ENCODE measurements at places on chromosomes 5 and 9.

DNA sequence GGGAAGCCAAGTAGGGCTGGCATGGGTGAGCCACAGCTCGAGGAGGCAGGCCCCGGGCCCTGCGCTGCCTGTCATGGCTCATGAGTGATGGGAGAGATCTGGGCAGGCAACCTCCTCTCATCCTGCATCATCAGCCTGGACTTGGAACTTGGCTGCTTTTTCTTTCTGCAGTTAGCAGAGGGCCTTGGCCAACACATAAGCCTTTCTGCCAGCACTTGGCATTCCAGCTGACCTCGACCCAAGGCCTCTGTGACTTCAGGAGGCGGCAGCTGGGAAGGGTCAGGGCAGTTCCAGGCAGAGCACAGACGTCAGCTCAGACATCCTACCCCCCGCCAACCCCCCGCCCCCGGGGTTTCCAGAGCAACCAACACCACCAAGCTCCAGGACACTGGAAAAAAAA, 7.6 kb downstream of the S1PR3 start:
- H3K27me3 ChIP-seq: no peaks in the 10 kb centered on the region
- H3K4me3 ChIP-seq: no peak overlapping the region
- peaks cover 8% of the 10 kb centered on the region for H3K4me1 ChIP-seq
- no peak overlapping the region for H3K27ac ChIP-seq
- H3K36me3 ChIP-seq: no peaks in the 10 kb centered on the region

DNA sequence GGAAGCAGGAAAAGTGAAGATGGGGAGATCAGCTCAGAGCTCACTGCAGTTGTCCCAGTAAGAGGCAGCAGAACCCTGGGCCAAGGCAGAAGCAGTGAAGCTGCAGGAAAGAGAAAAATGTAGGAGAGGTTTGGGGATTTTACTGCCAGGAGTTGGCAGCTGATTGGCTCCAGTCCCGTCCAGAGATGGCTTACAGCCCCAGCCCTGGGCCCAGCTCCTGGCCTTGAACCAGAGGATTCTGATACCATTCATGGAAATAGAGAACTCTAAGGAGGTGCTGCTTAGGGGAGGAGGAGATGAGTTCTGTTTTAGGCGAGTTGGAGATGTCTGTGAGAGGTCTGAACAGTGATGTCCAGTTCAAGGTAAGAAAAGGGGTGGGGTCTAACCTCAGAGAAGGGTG, 4.6 kb downstream of the MORN5 start:
- no peaks in the 10 kb centered on the region for H3K4me1 ChIP-seq
- peaks cover 32% of the 10 kb centered on the region for H3K27me3 ChIP-seq
- no peak for DNase-seq
- no peaks in the 10 kb centered on the region for H3K36me3 ChIP-seq
- no peak overlapping the region for H3K27ac ChIP-seq
- no peak overlapping the region for H3K4me3 ChIP-seq

GRCh38 chr9:99911600-99911999, 5.1 kb downstream of the STX17 start:
- no peak overlapping the region for H3K27ac ChIP-seq
- H3K4me3 ChIP-seq: no peak overlapping the region
- H3K4me1 ChIP-seq: peaks cover 10% of the 10 kb centered on the region
- no peak for DNase-seq

- H3K27me3 ChIP-seq: no peaks in the 10 kb centered on the region
- H3K36me3 ChIP-seq: no peaks in the 10 kb centered on the region
- no peak for DNase-seq
- H3K4me1 ChIP-seq: peaks cover 10% of the 10 kb centered on the region
Observed at GRCh38 chr9:127147251-127147650, 24.8 kb upstream of the ANGPTL2 start.

DNA sequence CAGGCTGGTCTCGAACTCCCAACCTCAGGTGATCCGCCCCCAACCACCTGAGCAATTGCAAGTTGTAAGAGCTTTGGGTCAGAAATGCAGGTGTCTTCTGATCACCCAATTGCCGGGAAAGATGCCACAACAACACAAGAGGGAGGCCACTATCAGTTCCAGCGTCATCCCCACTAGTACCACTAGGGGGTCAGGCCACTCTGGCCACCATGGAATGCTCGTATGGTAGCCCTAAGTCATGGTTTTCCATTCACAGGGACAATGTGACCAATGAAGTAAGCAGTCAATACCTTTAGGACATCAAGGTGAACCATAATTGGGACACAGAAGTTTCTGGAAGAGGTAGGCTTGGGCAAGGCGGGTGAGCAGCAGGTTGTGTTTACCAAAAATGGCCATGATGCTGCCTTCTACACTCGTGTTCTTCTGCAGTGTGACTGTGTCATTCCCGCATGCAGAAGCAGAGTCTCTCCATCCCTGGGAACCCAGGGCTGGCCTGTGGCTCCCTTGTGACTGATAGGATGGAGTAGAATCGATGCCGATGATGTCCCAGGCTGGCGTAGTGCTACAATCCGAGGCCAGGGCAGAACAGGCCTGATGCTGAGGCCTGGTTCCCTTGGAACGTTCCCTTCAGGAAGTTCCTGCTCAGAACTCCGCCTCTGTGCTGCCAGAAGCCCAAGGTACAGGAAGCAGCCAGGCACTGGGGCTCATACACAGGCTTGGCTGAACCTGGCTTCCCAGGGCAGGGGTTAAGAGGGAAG, 42.2 kb upstream of the ANKRD33B start:
- no peak overlapping the region for H3K4me3 ChIP-seq
- DNase-seq: no peak
- H3K36me3 ChIP-seq: no peaks in the 10 kb centered on the region
- H3K27ac ChIP-seq: no peak overlapping the region
- H3K4me1 ChIP-seq: no peaks in the 10 kb centered on the region

- no peaks in the 10 kb centered on the region for H3K27me3 ChIP-seq
- H3K27ac ChIP-seq: no peak overlapping the region
- H3K4me3 ChIP-seq: no peak overlapping the region
- H3K4me1 ChIP-seq: no peaks in the 10 kb centered on the region
- H3K36me3 ChIP-seq: peaks cover 12% of the 10 kb centered on the region
- no peak for DNase-seq
Observed at GRCh38 chr9:100281676-100282387, 70.9 kb downstream of the TEX10 start.

DNA sequence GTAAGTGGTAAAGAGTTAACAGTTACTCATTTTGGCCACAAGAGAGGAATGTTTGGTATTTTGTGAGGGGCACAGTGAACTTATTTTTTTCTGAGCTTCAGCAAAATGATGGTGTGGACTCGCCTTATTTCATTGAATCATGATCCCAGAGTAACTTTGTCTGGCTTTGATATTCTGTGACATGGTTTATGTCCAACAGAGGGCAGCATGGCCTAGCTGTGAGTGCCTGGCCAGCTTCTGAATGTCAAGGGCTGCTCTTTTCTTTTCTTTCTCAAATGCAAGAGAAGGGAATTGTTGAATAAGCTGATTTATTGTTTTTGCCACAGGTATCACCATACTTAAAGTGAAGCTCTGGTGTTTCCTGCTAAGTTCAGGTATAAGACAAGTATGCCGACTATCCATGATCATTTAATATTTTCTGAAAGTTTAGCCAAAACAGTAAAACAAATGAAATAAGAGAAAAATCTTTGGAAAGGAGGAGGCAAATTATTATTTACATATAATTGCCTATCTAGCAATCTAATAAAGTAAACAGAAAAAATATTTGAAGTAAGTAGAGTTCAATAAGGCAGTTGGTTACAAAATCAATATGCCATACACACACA, 31.7 kb downstream of the MRPL22 start:
- peak; percentile 36 for DNase-seq
- H3K27ac ChIP-seq: no peak overlapping the region

DNA sequence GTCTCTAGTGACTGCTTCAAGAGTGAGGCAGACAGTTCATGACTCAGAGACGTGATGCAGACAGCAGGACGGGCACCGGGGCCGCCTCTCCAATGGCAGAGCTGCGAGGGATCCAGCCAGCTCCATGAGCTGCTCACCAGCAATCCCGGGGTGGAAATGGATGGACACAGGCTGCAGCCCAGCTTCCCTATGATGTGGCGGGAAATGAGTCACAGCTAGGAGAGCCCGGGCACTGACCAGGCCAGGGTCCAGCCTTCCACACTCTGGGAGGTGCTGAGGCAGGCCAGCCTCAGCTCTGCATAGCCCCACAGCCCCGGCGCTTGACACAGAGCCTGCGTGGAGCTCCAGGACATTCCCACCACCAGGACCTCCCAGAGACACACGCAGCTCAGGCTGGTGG, 244.8 kb upstream of the IRX2 start:
- DNase-seq: no peak
- H3K27ac ChIP-seq: no peak overlapping the region
- H3K27me3 ChIP-seq: no peaks in the 10 kb centered on the region
- peaks cover 9% of the 10 kb centered on the region for H3K4me1 ChIP-seq
- no peak overlapping the region for H3K4me3 ChIP-seq

DNA sequence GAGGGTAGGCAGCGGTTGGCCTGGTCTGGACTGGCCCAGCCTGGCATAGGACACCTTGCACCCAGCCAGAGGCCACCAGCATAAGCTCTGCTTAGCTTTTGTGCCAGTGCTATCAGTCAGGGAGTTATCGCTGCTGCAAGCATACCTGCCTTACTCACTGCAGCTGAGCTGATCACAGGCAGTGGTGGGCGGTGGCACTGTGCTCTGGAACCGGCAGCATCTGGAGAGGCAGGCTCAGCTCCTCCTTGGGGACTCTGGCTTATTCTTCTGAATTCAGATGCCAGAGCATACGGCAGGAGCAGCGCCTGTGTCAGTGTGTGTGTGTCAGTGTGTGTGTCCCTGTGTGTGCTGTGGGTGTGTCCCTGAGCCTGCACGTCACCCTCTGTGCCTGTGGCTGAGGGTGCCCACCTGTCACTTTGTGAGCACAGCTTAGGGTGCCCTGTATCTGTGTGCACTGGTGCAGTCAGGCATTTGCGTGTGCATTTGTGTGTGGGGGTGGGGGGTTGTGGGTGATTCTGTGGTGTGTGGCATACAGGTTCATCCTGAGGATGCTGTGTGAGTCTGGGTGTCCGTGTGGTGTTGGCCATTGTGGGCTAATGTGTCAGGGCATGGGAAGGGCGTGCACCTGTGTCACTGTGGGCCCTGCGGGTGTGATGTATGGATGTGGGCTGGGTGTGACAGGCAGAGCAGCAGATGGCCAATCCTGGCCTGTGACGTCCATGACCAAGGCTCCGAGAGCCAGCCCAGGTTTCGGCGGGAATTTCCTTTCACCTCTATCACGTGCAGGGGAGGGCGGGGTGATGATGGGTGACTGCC, 23.5 kb downstream of the LMX1B start:
- no peak for DNase-seq
- peaks cover 20% of the 10 kb centered on the region for H3K4me1 ChIP-seq
- H3K27ac ChIP-seq: no peak overlapping the region
- H3K36me3 ChIP-seq: no peaks in the 10 kb centered on the region
- H3K4me3 ChIP-seq: no peak overlapping the region
- H3K27me3 ChIP-seq: peaks cover 100% of the 10 kb centered on the region

GRCh38 chr9:38334234-38334633, 58.3 kb upstream of the ALDH1B1 start:
- H3K4me1 ChIP-seq: peaks cover 15% of the 10 kb centered on the region
- H3K4me3 ChIP-seq: no peak overlapping the region
- no peaks in the 10 kb centered on the region for H3K27me3 ChIP-seq
- no peak overlapping the region for H3K27ac ChIP-seq
- peak; percentile 61 for DNase-seq
- H3K36me3 ChIP-seq: no peaks in the 10 kb centered on the region

- H3K4me3 ChIP-seq: no peak overlapping the region
- no peaks in the 10 kb centered on the region for H3K36me3 ChIP-seq
- H3K4me1 ChIP-seq: peaks cover 9% of the 10 kb centered on the region
Observed at GRCh38 chr5:125778791-125779190, 644.4 kb upstream of the GRAMD2B start.

- H3K27me3 ChIP-seq: no peaks in the 10 kb centered on the region
- no peak overlapping the region for H3K4me3 ChIP-seq
- DNase-seq: no peak
- H3K36me3 ChIP-seq: no peaks in the 10 kb centered on the region
Observed at GRCh38 chr9:99433555-99433954, 211.5 kb downstream of the SEC61B start.

- DNase-seq: no peak
- no peaks in the 10 kb centered on the region for H3K27me3 ChIP-seq
- H3K36me3 ChIP-seq: no peaks in the 10 kb centered on the region
- H3K27ac ChIP-seq: no peak overlapping the region
- no peaks in the 10 kb centered on the region for H3K4me1 ChIP-seq
Observed at GRCh38 chr5:96823900-96824380, 16.2 kb upstream of the ERAP1 start.

GRCh38 chr9:82180711-82181110, 192.1 kb downstream of the SPATA31D1 start:
- H3K27ac ChIP-seq: no peak overlapping the region
- H3K4me1 ChIP-seq: peaks cover 6% of the 10 kb centered on the region
- H3K27me3 ChIP-seq: no peaks in the 10 kb centered on the region
- DNase-seq: no peak
- H3K4me3 ChIP-seq: no peak overlapping the region
- no peaks in the 10 kb centered on the region for H3K36me3 ChIP-seq

DNA sequence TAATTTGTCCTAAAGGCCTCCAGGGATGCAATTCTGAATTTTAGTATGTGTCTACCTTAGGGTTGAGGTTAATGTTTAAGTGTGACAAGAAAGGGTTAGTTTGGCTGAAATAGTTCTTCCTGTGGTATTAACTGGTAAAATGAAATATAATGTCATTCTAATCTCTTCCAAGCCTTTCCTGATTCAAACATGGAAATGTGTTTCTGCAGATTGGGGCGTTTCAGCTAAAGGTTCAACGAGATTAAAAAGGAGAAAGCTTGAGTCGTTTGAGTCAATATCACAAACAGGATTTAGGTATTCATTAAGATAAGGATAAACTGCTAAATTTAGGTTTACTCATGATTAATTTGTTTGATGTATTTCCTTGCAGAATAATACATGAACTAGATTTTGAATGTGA, 34.4 kb upstream of the ALDOB start:
- no peaks in the 10 kb centered on the region for H3K27me3 ChIP-seq
- H3K4me3 ChIP-seq: no peak overlapping the region
